Astrocyte (in vitro differentiated cells and primary cell): ENCODE measurements at places on chromosomes 4 and X. TPM values are rescaled to one million over a fixed set of nuclear protein-coding genes. Genes with fewer than 3 reads are reported as not detected.

BTK gene
- 0.43 and 0.79 TPM in 2 replicates for total RNA-seq

PI4K2B gene
- total RNA-seq = 15.4 and 15.7 TPM in 2 replicates

KCTD8 gene
- 0.58 and 0.68 TPM in 2 replicates for total RNA-seq

- H3K27me3 ChIP-seq = no peaks in the 10 kb centered on the region
- H3K4me1 ChIP-seq = no peaks in the 10 kb centered on the region
- no peak overlapping the region for H3K27ac ChIP-seq
- no peak overlapping the region for H3K4me3 ChIP-seq
These were observed 33.8 kb downstream of the ALPK1 start for GRCh38 chr4:112330921-112331320.

DNA sequence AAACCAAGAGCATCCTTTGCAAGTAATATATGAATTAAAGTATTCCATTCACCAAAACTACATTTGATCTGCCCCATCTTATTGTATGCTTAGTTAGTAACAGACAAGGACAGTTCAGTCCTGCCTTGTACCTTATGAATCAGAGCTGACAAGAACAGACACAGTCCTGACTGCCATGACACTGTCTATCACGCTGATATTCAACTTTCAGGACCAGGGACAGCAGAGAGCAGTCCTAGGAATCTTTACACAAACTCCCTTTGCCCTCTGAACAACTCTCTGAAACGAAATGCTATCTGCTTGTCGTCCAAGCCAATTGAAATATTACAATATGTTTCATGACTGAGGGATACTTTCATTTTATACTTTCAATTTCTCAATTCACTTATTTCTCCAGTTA, 268.6 kb upstream of the VCX start:
- H3K4me3 ChIP-seq = no peak overlapping the region
- H3K36me3 ChIP-seq = no peaks in the 10 kb centered on the region
- no peak overlapping the region for H3K27ac ChIP-seq
- H3K27me3 ChIP-seq = no peaks in the 10 kb centered on the region

DNA sequence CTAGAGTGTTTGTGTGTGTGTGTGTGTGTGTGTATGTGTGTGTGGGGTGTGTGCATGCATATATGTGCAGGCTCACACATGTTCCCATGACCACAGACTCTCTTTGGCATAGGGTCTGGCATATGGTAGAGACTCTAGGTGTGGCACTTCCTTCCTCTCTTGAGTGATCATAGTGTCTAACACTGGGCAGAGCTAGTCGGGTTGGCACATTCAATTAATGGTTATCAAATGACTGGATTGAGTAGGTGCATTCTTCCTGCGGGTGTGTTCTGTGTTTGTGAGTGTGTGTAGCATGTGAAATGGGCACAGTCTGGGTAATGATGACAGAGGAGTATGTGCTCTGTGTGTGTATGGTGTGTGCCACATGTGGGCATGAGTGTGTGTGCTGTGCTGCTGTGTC, 106.5 kb downstream of the EFNB1 start:
- no peak for DNase-seq
- peaks cover 28% of the 10 kb centered on the region for H3K4me1 ChIP-seq
- no peaks in the 10 kb centered on the region for H3K36me3 ChIP-seq
- H3K4me3 ChIP-seq = no peak overlapping the region
- H3K27ac ChIP-seq = no peak overlapping the region

GRCh38 chr4:105154576-105154975, 7.9 kb downstream of the TET2 start:
- no peak overlapping the region for H3K27ac ChIP-seq
- no peaks in the 10 kb centered on the region for H3K27me3 ChIP-seq
- H3K36me3 ChIP-seq = no peaks in the 10 kb centered on the region

SPANXC gene
- not detected in 2 replicates for total RNA-seq

TAF7L gene
- total RNA-seq = 0.27 and 0.29 TPM in 2 replicates

DNA sequence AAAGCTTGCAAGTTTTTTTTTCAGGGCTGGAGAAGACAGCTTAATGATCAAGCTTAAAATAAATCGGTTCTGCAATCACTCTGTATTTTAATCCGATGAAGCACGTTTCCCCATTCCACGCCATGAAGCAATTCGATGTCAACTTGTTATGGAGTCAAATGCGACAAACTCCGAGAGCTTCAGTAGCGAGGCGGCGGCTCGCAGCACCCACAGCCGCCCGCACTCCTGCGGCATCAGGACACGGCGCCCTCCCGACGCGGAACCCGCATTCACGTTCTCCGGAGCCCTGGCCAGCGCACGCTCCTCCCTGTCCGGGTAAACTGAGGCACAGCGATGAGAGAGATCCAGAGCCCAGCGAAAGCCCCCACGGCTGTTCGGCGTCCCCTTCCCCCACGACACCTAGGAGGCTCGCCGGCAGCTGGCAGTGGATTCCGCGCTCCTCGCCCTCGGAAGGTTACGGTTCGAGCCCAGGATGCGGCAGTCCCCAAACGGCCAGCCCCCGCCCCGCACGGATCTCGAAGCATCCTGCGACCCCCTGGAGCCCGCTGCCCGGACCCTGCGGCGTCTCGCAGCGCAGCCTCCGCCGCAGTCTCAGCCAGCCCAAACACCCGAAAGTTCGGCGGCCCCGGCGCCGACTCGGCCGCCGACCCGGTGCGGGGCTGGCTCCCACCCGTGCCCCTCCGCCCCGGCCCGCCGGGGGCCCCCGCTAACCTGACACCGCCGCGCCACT, 507 bp downstream of the MFAP3L start:
- no peak for DNase-seq
- H3K27ac ChIP-seq = no peak overlapping the region
- H3K4me1 ChIP-seq = peaks cover 5% of the 10 kb centered on the region
- H3K4me3 ChIP-seq = peak overlapping the region; percentile 92
- H3K27me3 ChIP-seq = no peaks in the 10 kb centered on the region
- no peaks in the 10 kb centered on the region for H3K36me3 ChIP-seq

DNA sequence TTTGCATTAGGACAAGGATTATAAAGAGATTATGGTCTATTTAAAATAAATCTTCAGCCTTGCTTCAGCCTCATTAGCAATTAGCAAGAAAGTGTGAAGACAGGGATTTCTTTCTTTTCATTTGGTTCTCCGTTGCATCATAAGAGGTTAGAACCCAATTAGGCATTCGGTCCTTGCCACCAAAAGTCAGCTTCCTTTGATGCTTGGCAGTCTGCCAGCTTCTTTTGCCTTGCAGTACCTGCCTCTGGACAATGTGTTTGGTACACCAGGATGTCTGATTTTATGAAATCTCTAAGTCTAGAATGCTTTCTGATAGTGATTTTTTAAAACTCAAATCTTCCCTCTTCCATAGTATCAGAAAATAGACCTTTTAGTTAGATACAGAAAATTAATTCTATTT, 12.4 kb downstream of the SMIM20 start:
- no peak for DNase-seq
- no peaks in the 10 kb centered on the region for H3K27me3 ChIP-seq
- peaks cover 9% of the 10 kb centered on the region for H3K4me1 ChIP-seq
- H3K36me3 ChIP-seq = no peaks in the 10 kb centered on the region
- no peak overlapping the region for H3K27ac ChIP-seq

DNA sequence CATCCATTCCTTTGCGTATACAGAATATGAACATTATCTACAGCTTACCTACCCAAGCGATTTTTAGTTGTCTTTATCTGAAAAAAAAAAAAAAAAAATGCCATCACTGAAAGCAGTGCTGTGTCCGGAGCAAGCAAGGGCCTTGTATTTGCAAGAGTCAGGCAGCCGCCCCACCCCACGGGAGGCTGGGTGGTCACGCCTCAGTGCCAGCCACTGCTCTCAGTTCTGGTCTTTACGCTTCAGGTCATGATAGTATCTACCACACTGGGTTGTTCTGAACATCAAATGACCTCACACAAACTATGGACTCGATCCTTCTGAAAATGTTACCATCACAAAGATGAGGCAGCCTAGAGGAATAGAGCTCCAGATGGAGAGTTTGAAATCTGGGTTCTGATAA, 62.7 kb upstream of the HELT start:
- H3K4me1 ChIP-seq = no peaks in the 10 kb centered on the region
- no peak overlapping the region for H3K27ac ChIP-seq
- H3K36me3 ChIP-seq = no peaks in the 10 kb centered on the region
- DNase-seq = no peak
- no peaks in the 10 kb centered on the region for H3K27me3 ChIP-seq

- no peak for DNase-seq
- no peaks in the 10 kb centered on the region for H3K36me3 ChIP-seq
- H3K27me3 ChIP-seq = no peaks in the 10 kb centered on the region
- H3K4me3 ChIP-seq = no peak overlapping the region
- no peak overlapping the region for H3K27ac ChIP-seq
- H3K4me1 ChIP-seq = no peaks in the 10 kb centered on the region
These were observed 91.9 kb upstream of the TMEM164 start for GRCh38 chrX:109911046-109911445.

SORBS2 gene
- total RNA-seq = 96.1 and 97.4 TPM in 2 replicates

DNA sequence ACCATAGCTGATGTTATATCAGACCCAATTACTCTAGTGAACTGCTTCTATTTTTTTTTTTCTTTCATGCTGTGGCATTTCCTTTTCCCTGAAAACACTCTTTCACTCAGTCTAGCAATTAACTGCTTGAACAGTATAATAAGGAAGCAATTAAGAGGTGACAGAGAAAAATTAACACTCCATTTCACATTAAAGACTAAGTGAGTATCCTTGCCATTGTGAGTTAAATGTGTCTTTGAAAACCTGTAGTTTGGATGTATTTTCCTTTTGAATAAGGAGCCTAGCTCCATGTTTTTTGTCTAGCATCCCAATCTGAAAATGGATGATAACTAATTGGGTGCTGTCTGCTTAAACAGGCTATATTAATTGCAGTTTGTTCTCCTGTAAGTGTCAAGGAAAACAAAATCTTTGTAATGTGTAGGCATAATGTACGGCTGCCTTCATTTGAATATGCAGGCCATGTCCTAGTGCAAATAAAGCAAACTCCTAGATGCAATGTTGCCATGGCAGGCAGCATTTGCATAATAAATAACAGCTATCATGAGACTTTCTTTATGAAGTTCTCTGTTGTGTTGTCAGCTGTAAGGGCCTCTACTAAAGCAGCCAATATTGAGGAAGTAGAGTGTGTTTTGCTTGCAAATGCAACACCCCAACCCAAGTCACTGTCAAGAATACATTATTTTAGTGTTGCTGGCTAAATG, 416.7 kb downstream of the ZIC3 start:
- no peaks in the 10 kb centered on the region for H3K36me3 ChIP-seq
- DNase-seq = no peak
- H3K4me3 ChIP-seq = no peak overlapping the region
- H3K4me1 ChIP-seq = no peaks in the 10 kb centered on the region
- no peak overlapping the region for H3K27ac ChIP-seq
- no peaks in the 10 kb centered on the region for H3K27me3 ChIP-seq

CLCN4 gene
- total RNA-seq = 5.9 and 7.2 TPM in 2 replicates

GRCh38 chrX:121671649-121672048, 624.2 kb downstream of the GLUD2 start:
- H3K4me3 ChIP-seq = no peak overlapping the region
- H3K27ac ChIP-seq = no peak overlapping the region
- no peaks in the 10 kb centered on the region for H3K27me3 ChIP-seq

GRCh38 chr4:10079912-10080588, 36.5 kb downstream of the WDR1 start:
- H3K27me3 ChIP-seq = no peaks in the 10 kb centered on the region
- no peak for DNase-seq
- H3K4me3 ChIP-seq = no peak overlapping the region
- H3K4me1 ChIP-seq = peaks cover 13% of the 10 kb centered on the region

XG gene
- 0.30 TPM in 1 of 2 replicates, not detected in the other for total RNA-seq

HPSE gene
- 0.75 and 0.94 TPM in 2 replicates for total RNA-seq

GRCh38 chrX:46796574-46797191, 37.8 kb upstream of the SLC9A7 start:
- H3K36me3 ChIP-seq = no peaks in the 10 kb centered on the region
- H3K4me3 ChIP-seq = no peak overlapping the region
- H3K27ac ChIP-seq = no peak overlapping the region
- H3K4me1 ChIP-seq = peaks cover 18% of the 10 kb centered on the region
- DNase-seq = peak; percentile 19

IDS gene
- 127 and 130 TPM in 2 replicates for total RNA-seq

- H3K4me3 ChIP-seq = no peak overlapping the region
- H3K27me3 ChIP-seq = no peaks in the 10 kb centered on the region
- peak overlapping the region; percentile 88 for H3K27ac ChIP-seq
- peak; percentile 82 for DNase-seq
- peaks cover 78% of the 10 kb centered on the region for H3K4me1 ChIP-seq
- no peaks in the 10 kb centered on the region for H3K36me3 ChIP-seq
These were observed 193.5 kb downstream of the PDGFC start for GRCh38 chr4:156778093-156778492.

GRCh38 chr4:80931631-80932081, 98.9 kb upstream of the BMP3 start:
- no peaks in the 10 kb centered on the region for H3K27me3 ChIP-seq
- no peaks in the 10 kb centered on the region for H3K36me3 ChIP-seq
- H3K4me1 ChIP-seq = no peaks in the 10 kb centered on the region
- no peak for DNase-seq

DNA sequence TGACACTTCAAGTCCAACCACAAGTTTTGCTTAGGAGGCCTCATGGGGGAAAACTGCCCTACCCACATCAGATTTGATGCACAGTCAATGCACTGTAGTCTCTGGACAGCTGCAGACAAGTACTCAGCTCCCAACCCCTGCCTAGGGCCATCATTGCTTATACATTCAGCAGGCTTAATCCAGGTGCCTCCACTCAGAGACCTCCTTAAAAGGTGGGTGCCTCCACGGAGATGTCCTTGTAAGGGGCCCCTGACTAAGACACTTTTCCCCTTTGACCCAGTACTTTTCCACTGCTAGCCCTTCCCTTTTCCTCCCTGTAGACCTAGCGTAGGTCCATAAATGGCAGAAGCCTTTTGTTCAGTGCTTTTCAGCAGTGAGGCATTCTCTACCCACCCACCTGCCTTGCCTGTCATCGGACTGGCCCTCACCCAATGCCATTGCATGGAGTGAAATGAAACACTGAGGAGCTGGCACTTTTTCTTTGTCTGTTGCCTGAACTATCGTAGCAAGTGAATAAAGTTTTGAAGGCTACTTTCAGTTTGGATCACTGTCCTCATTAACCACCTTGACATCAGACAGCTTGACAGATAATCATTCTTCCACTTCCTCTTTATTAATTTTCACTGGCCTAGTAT, 23.8 kb upstream of the PLK4 start:
- no peaks in the 10 kb centered on the region for H3K27me3 ChIP-seq
- no peaks in the 10 kb centered on the region for H3K36me3 ChIP-seq
- DNase-seq = peak; percentile 95
- H3K4me1 ChIP-seq = peaks cover 12% of the 10 kb centered on the region
- no peak overlapping the region for H3K27ac ChIP-seq
- H3K4me3 ChIP-seq = peak overlapping the region; percentile 35

DNA sequence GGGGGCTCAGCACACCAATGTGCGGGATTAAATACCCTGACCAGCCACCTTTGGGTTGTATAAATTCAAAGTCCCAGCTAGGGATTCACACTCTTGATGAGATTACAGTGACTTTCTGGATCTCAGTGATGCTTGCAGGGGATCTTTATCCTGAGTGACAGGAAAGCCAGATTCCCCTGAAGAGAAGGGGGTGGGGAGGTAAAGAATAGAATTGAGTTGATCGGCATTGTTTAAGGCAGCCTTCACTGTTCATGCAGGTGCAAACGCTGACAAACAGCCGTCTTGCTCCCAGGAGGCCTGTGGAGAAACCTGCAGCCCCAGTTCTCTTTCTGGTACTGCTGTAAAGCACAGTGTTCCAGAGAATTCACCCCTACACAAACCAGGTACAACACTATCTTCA, 19.0 kb downstream of the CXXC4 start:
- H3K27me3 ChIP-seq = no peaks in the 10 kb centered on the region
- H3K27ac ChIP-seq = no peak overlapping the region
- no peak for DNase-seq
